ENCODE measurements at places on chromosomes 2 and 18.

GRCh38 chr2:727071-727470 is 49.9 kb upstream of the TMEM18 start:
- DNase-seq: no peak

DNA sequence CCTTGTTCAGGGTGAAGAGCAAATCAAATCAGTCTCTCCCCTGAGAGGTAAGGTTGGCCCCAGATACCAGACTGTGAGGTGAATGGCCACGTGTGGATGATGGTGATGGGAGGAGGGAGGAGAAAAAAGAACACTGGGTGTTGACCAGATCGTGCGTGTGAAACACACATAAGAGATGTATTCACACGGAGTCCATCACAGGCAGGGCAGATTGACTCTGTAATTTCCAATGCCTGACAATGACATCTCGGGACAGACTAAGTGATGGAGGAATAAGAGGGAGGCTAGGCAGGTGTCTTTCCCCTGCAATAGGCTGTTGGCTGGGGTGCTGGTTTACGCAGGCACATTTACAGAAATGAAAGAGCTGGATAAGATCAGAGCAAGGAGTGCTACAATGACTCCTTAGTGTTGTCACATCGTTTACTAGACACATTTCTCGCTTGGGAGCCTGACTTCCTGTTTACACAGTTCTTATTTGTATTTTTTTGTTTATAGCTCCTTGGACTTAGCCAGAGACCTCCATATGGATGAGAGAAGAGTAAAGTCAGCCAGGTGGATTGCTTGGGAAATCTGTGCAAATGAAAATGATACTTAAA is 43.1 kb downstream of the CPO start:
- no peak for DNase-seq

GRCh38 chr2:5315512-5315911 is 376.7 kb upstream of the SOX11 start:
- DNase-seq: no peak

DNA sequence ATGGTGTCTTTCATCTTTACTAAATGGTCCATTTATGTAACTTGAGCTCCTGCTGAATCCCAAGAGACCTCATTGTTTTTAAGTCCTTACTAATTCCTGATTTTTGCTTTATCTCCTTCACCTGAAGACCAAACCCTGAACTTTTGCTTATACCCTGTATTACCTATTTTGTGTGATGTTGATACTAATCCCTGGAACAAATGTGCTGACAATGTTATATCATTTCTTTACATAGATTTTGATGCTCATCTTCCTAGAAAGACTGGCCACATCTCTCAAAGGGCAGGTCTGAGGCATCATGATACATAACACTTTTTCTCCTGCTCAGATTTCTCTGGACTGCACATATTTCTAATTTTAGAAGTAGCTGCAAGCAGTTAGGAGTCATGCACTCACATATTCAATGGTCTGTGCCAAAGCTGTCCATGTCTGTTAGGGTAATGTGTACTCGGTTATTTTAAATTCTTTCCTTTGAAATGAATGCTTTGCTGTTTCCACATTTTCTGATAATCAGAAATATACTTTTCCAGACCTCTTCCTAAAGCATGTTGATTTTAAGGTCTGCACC is 427.9 kb upstream of the HNRNPA3 start:
- DNase-seq: no peak

- DNase-seq: no peak
These were observed 59.9 kb upstream of the TANK start for GRCh38 chr2:161100211-161100895.

DNA sequence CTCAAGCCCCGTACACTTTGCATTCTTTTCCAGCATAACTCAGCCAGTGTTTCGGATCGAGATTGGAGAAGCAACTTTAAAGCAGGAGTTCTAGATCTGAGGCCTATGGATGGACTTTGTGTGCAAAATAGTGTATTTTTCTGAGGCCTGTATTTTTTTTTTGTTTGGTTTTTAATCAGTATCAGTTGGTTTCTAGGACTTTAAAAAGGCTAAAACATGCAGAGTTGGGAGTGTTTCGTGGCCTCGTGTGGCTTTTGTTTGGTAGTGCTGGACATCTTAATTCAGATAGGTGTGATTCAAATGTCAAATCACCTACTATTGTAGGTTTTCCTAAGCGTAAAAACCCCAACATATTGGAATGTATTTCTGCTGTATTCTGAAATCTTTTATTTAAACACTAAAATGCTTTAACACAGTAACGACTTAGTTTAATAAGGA is 282 bp upstream of the PUS10 start:
- no peak for DNase-seq

- DNase-seq: no peak
These were observed 836.9 kb upstream of the CELF4 start for GRCh38 chr18:38402509-38402908.

DNA sequence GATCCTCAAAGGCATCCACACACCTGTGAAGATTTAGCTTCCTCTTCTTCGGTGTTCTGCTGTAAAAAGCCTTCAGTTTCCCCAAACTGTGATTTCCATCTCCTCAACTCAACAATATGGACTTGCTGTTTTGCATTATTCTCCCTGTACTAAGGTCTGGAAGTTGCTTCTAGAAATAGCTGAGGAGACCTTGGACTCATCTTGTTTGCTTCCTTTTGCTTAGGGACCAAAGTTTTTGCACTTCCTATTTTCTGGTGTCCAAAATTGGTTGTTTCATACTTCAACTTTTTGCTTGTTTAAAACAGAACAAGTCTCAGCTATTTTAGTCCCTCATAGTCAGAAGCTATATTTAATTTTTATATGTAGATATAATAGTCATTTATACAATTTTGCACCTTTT is 201.9 kb upstream of the COPS8 start:
- DNase-seq: no peak

DNA sequence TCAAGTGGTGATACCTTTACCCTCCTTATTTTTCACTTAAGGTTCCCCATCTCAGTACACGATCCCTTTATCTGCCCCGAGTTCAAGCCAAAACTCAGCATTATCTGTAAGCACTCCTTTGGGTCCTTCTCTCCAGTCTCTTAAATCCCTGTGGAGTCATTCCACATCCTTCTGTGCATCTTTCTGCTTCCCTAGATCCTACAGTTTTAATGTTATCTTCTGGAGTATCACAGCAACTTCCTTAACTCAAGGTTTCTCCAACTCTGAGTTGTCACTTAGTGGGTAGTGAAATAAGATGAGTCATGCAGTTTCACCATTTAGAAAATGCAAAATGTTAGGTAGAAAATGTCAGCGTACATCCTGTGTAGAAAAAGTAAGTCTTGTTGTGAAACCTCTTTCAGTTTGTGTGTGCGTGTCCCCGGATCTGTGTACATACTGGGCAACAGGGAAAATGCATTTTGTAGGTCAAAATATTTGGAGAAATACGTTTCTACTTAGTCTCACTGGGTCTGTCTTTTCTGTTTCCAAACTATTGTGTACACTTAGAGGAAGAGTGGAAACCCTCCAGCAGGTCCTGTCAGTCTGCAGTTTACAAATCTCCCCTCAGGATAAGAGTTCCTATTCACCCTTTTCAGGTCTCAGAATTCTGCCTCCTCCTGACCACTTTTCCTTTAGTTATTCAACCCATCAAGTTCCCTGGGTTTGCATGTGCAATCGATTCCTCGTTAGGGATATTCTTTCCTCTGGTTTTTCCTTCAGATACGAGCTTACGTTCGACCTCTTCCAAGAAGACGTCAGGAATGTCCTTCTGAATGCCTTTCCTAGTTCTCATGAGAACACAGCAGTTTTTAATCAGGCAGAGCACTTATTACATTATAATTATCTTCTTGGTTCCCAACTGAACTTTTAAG is 154.8 kb downstream of the TGIF1 start:
- peak; percentile 95 for DNase-seq

- no peak for DNase-seq
These were observed 195.7 kb downstream of the CDH20 start for GRCh38 chr18:61528961-61529360.

GRCh38 chr2:126913881-126914615 is 15.4 kb downstream of the TEX51 start:
- no peak for DNase-seq

GRCh38 chr2:163703386-163703785 is 32.4 kb downstream of the FIGN start:
- DNase-seq: no peak

GRCh38 chr18:79799619-79800370 is 2.1 kb downstream of the KCNG2 start:
- no peak for DNase-seq

- DNase-seq: no peak
These were observed 14.3 kb upstream of the ST8SIA5 start for GRCh38 chr18:46771141-46771540.

- DNase-seq: no peak
These were observed 51.8 kb upstream of the EPC2 start for GRCh38 chr2:148592791-148593190.

- peak; percentile 74 for DNase-seq
These were observed 2.9 kb upstream of the NEURL3 start for GRCh38 chr2:96507957-96508520.

- DNase-seq: no peak
These were observed 127.9 kb upstream of the PGAP1 start for GRCh38 chr2:197054437-197054836.

- DNase-seq: no peak
These were observed 59.6 kb upstream of the C2orf15 start for GRCh38 chr2:99081891-99082290.

DNA sequence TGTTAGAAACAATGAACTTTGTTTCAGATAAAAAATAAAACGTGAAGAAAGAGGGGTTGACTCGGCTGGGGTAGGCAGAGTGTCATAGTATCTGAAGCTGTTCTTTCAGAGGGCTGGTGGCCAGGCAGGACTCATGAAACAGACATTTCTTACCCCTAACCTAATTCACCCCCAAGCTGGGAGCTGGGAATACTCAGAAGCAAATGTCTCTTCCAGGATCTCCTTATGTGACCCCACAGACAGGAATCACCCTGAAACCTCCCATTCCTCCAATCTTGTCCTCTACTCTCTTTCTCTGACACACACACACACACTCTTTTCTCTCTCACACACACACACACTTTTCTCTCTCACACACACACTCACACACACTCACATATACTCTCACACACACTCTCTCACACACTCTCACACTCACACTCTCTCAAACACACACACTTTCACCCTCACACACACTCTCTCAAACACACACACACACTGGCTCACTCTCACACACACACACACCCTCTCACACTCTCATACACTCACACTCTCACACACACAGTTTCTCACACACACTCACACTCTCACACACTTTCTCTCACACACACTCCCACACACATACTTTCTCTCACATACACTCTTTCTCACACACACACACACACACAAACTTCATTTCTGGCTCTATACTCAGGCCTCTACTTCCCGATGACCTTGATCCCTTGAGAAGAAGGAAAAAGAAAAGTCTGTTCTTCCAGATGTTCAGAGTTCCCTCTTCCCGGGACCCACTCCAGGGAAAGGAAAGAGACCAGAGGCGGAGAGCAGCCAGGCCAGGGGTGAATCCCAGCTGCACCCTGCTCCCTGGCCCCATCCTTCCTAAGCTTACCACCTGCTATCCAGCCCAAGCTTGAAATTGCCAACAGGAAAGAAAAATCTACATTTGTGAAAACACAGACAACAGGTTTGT is 167.7 kb downstream of the TXNL1 start:
- no peak for DNase-seq

- peak; percentile 76 for DNase-seq
These were observed 552.3 kb upstream of the SETBP1 start for GRCh38 chr18:44128365-44128764.

- no peak for DNase-seq
These were observed 113.0 kb downstream of the TGFA start for GRCh38 chr2:70440621-70441020.

GRCh38 chr2:202769201-202769600 is 102.4 kb downstream of the ICA1L start:
- no peak for DNase-seq

DNA sequence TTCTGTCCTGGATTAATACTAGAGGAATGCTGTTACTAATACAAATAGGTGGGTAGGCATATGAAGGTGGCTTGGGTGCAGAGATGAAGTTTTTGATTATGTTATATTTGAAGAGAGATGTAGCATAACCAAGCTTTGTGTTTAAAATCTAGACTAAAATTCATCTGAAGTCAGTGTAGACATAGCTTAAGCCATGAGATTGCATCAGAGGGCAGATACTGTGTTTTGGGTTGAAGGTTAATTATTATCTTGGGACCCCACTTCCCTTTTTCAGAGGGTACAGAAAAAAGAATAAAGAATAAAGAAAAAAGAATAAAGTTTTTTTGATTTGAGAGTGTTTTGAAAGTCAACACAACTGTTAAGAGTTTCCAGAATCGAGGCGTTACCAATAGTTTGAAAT is 13.0 kb downstream of the PPM1B start:
- DNase-seq: no peak

DNA sequence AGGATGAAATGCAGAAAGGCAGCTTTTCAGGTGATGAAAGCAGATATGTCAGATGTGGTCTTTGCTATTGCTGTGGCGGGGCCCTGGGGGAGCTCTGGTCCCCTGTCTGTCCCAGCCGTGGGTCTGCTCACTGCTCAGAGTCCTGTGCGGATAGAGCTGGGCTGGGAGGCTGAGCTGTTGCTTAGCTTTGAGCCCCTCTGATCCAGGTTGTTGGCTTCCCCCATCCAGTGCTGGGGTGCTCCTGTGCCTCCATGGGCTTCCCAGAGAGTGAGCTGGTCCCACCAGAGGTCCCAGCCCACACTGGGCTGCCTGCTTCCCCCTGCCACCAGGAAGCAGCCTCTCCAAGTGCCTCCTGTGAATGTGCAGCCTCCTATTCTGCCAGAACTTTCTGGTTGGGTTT is 55.4 kb downstream of the SH3RF3 start:
- no peak for DNase-seq

DNA sequence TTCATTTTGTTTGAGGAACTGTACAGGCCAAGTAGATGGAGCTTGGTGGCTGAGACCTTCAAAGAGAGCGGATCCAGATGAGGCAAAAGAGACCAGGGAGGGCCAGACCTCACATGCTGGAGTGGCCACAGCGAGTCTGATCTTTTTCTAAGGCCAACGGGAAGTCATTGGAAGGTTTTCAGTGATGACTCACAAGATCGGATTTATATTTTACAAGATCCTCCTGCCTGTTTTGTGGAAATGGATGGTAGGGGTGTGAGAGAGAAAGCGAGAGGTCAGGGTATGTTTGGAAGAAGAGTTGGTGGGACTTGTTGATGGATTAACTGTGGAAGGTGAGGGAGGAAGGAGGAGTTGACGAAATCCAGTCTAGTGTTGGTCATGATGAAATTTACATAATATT is 44.6 kb upstream of the TUBA3D start:
- no peak for DNase-seq

Measured in foreskin fibroblast (primary cell).